ENCODE measurements at places on chromosomes 11 and 22.

DNA sequence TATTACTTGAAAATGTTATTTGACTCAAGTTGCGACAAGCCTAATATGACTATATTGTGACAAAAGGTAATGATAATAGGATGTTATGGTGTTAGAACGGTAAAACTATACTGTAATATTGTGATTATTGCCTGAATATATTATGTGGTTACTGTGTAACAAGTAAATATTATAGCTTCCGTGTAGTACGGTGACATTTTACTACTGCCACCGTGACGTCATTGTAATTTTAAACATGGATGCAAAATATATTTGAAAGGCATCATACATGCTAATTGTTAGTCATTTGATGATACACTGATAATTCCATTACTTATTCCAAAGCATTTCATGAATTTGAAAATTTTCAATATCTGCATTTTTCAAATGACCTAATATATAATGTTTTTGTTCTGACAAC lies 2.5 kb downstream of the ELP4 start:
- DNase-seq: no peak

DNA sequence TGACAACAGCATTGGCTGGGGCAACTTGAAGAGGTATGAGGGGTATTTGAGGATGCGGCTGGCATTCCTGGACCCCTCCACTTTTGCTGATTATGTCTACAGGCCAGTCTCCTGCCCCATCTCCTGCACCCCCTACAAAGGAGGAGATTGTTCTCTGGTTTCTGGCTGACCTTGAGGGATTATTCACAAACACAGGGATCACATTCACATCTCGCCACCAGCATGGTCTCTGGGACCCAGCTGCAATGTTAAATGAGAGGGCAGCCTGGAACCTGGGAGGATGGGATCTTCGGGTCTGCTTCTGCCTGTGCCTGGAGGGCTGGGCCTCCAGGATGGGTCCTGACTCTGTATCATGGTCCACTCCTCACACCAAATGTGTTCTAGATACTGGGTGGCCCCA lies 32.8 kb upstream of the MYEOV start:
- no peak for DNase-seq

DNA sequence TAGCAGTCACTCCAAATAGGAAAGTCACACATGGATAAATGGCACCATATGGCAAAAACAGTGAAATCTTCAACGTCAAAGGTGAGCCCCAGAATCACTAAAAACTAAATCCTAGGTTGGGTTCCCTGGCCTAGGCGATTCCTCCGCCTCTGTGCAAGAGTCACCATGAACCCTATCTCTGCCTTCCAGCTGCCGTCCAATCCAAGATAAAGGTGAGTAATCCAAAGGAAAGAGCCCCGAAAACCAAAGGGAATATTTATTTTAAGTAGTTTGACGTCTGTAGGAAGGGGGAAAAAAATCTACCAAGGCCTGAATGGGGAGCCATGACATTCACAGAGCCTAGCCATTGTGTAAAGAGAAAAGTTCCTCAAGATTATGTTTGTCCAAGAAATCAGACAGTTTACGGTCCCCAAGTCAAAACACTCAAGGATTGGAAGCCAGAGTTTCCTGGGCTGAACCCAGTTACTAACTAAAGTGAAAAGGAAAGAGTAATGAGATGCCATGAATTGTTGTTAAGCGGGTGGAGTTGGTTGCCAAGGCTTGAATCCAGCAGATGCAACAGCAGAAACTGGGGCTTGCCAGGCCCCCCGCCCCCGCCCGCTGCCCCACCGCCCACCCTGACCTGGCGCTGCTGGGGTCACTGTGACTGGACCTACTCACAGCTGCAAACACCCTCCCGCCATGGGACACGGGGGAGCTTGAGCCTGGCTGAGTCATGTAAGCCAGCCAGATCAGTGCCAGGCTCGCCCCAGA lies 39.7 kb upstream of the ETS1 start:
- no peak for DNase-seq

GRCh38 chr22:46758121-46758520 lies 4.3 kb upstream of the TBC1D22A start:
- no peak for DNase-seq

- DNase-seq: no peak
These were observed 13.7 kb downstream of the CYP2D6 start for GRCh38 chr22:42116848-42117424.

DNA sequence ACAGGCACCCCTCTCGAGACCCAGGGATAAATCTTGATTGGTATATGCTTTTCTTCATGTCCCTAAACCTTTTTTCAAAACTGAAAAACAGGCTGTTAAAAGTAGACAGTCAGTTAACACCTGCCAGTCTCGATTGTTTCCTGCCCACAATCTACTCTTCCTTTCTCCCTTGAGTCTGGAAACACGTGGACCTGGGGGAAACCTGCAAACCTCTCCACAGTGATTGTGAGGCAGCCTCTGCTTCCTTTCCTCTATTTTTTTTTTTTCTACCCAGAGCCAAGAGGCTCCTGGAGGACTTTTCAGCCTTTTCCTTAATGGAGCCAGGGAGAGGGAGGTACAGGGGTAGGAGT lies 69.4 kb upstream of the CLMP start:
- DNase-seq: no peak

GRCh38 chr11:97786961-97787360 lies 1233.8 kb upstream of the CNTN5 start:
- DNase-seq: no peak

DNA sequence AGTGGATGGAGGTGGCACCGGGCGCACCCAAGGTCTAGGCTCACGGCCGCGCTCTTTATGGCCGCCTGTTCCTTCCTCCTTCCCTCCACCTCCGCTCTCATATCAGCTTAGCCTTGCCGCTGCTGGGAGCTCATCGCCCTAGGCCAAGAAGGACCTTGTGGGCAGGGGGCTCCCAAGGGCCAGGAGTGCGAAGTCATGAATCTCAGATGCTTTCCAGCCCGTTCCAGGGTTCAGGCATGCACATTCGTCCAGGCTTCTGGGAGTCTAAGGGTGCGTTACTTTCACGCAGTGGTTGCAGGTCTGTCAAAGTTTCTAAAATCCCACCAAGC lies 4.1 kb upstream of the GALR3 start:
- no peak for DNase-seq

DNA sequence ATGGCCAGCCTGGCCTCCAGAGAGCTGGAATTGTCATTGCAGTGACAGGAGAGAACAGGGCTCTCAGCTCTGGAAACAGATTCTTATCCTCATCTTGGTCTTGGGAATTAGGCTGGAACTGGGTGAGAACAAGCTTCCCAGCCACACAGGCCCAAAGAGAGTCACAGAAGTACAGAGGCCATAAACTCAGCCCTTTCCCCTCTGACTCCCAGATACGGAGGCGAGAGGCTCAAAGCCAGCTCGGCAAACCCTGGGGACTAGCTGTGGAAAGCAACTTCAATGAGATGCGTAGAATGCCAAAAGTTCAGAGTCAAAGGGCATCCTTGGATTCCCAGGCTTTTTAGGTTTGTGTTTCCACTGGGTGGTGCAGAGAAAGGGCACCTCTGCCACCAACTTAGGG lies 14.3 kb upstream of the ABCC8 start:
- DNase-seq: no peak

DNA sequence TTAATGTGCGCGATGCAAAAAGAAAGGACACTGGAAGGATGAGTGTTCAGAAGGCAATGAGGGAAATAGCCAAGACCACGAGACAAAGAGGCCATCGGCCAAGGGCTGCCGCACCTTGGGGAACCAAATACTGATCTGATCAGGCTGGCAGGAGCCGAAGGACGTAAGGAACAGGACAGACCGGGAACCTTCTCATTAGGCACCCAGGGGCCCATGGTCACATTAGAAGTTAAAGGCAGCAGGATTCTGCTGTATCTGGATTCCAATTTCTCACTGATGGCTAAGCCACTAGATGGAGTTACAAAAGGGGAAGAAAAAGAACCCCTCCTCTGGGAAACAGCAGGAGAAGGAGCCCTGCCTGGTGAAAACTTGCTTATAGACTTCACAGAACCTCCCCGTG lies 28.8 kb upstream of the CPT1A start:
- DNase-seq: no peak
